Stimulated activated CD8-positive, alpha-beta memory T cell treated with anti-CD3 and anti-CD28 coated beads, Interleukin-7, amount 100 ng/mL, for 24 hours (primary cell): ENCODE measurements at places on chromosomes 5 and 9.

GRCh38 chr9:109176963-109177362, 9.9 kb upstream of the FRRS1L start:
- DNase-seq = no peak

- DNase-seq = no peak
Observed at GRCh38 chr5:32710550-32711361, at the start of gene NPR3. Gene NPR3 (plus strand): TSS chr5:32711321. CDS start chr5:32711777, 456 bp downstream.

DNA sequence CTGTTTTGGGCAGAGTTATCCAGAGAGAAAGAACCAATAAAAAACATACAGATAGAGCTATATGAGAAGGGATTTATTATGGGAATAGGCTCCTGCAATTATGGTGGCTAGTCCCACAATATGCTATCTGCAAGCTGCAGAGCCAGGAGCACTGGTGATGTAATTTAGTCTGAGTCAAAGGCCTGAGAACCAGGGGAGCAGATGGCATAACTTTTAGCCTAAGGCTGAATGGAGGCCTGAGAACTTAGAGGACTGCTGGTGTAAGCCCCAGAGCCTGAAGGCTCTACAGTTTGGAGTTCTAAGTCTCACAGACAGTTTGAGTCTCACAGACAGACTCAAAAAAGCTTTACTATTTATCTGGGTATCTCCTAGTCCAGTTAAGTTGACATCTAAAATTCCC, 263.8 kb downstream of the FBXL7 start:
- DNase-seq = no peak

- DNase-seq = no peak
Observed at GRCh38 chr9:121690316-121690715, 38.9 kb downstream of the DAB2IP start.

GRCh38 chr9:83197591-83197990, 134.6 kb upstream of the RASEF start:
- DNase-seq = no peak

- DNase-seq = no peak
Observed at GRCh38 chr5:125612776-125613175, 810.4 kb upstream of the GRAMD2B start.

DNA sequence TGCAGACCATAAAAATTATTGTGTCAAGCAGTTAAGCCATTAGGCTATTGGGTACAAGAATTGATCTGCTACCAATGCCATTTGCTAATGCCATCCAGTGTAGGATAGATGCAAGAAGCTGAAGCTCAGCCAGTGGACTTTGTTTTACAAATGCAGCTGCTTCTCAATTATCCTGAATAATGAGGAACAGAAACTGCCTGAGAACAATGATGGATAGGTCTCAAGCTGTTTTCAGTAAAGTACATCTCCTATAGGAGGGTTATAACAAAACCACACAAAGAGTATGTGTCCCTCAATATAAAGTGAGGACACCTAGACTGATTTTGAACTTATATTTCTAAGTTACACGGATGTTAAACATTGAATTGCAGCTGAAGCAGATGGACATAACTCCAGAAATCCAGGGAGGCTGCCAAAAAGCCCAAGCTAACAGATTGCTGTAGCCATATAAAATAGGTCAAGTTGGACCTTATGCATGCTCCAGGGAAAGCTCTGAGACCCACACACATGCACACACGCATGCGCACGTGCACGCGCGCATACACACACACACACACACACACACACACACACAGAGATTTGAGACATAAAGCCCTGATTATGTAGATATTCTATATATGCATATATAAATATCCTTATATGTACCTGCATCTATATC, 482.7 kb upstream of the CD180 start:
- no peak for DNase-seq
